ENCODE measurements at places on chromosomes 1 and 21.

DNA sequence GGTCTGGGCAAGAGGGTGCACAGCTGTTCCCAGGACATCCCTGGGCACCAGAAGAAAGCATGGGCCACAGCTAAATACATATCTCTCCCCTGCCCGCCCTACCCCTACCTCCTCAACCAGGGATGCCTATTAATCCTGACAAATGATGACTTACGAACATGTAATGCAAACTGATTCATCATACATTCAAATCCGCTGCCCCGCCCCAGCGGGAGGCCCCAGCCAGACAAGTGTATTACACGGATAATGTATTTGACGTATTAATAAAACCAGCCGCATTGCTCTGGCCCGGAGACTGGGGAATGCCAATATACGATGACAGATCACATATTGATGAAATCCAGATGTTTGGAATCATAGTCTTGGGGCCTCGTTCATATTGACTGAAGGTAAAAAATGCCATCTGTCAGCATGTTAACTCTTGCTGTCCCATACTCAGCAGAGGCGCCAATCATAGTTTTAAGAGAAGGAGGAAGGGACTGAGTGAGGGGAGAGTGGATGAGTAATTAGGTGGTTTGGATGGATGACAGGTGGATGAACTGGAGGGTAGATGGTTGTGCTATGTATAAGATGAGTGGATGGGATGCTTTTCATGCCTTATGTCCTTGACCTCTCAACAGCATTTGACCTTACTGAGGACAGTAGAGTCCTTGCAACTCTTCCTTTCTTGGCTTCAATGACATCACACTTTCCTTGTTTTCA lies 68.2 kb downstream of the TMEM53 start:
- no peak for DNase-seq

- no peak for DNase-seq
These were observed 62.7 kb upstream of the RUNX3 start for GRCh38 chr1:24992761-24993211.

DNA sequence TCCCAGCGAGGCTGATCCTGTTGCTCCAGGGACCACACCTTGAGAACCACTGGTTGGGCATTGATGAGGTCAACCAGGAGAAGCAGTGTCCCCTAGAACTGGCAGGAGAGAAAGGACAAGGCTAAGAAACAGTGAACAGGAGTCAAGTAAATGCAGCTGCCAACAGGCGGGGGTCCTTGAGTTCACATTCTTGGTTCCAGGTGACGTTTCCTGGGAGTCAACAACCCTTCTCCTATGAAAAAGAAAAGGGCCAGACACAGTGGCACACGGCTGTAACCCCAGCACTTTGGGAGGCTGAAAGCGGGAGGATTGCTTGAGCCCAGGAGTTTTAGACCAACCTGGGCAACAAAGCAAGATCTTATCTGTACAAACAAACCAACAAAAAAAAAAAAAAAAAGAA lies 98.3 kb downstream of the KAZN start:
- no peak for DNase-seq

GRCh38 chr1:160032165-160032820 lies 503 bp upstream of the PIGM start:
- DNase-seq, result no peak

GRCh38 chr1:40808909-40809308 lies 25.3 kb downstream of the KCNQ4 start:
- no peak for DNase-seq

- DNase-seq, result no peak
These were observed 10.5 kb downstream of the SERINC2 start for GRCh38 chr1:31423418-31423947.

- DNase-seq, result no peak
These were observed 16.0 kb upstream of the LRIG2 start for GRCh38 chr1:113057006-113057405.

Data from suprapubic skin (tissue), 4 donors.